Foreskin keratinocyte (primary cell): ENCODE measurements at places on chromosomes 4 and X. TPM values are rescaled to one million over a fixed set of nuclear protein-coding genes. Genes with fewer than 3 reads are reported as not detected.

The FSTL5 gene
- total RNA-seq, result not detected in 2 replicates

The P2RY4 gene
- total RNA-seq, result not detected in 2 replicates

The RAB39B gene
- total RNA-seq, result 0.03 TPM in 1 of 2 replicates, not detected in the other

The STAP1 gene
- total RNA-seq, result not detected in 2 replicates

The NCAPG gene
- total RNA-seq, result 43.4 and 55.2 TPM in 2 replicates

The RUFY3 gene
- total RNA-seq, result 17.0 and 19.3 TPM in 2 replicates

The CRMP1 gene
- not detected in 2 replicates for total RNA-seq

The SYTL4 gene
- total RNA-seq, result 2.4 and 3.7 TPM in 2 replicates

The POU4F2 gene
- total RNA-seq, result not detected in 2 replicates

The PNMA5 gene
- total RNA-seq, result not detected in 2 replicates

The TASL gene
- not detected in 2 replicates for total RNA-seq
